ENCODE measurements at places on chromosomes 2 and 18.

- no peak for DNase-seq
These were observed 1332.4 kb upstream of the TMEFF2 start for GRCh38 chr2:193527146-193527545.

GRCh38 chr2:62240546-62240945 lies 44.6 kb downstream of the B3GNT2 start:
- DNase-seq = no peak

GRCh38 chr18:50131591-50131990 lies 63.4 kb downstream of the MYO5B start:
- DNase-seq = no peak

GRCh38 chr2:120236316-120236715 lies 13.1 kb upstream of the TMEM185B start:
- DNase-seq = no peak

DNA sequence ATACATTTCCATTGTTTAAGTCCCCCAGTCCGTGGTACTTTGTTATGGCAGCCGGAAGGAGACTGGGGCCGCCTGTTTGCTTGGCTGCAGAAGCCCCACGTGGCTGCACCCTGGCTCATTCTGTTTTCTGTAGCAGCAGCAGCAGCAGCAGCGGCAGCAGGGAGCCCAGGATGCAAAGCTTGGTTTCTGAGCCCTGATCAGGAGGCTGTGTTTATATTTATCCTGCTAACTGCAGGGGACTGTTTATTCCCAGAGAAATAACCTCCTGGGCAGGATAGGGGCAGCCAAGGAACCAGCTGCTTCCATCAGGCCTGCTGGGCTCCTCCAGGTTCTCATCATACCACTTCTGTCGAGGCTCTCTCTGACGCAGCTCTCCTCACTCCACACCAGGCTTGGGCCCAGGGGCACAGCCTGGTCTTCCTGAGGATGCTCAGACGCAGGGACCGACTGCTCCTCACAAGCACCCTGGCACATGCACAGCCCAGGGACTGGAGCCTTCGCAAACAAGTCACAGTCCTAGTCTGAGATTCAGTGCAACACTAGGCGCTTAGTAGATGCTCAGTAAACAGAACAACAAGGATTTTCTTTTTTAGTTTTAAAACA lies 139.0 kb downstream of the MSH2 start:
- DNase-seq = no peak

- DNase-seq = no peak
These were observed 6.1 kb downstream of the GPR17 start for GRCh38 chr2:127651971-127652550.

GRCh38 chr2:229371086-229371485 lies 100.0 kb upstream of the PID1 start:
- DNase-seq = no peak

DNA sequence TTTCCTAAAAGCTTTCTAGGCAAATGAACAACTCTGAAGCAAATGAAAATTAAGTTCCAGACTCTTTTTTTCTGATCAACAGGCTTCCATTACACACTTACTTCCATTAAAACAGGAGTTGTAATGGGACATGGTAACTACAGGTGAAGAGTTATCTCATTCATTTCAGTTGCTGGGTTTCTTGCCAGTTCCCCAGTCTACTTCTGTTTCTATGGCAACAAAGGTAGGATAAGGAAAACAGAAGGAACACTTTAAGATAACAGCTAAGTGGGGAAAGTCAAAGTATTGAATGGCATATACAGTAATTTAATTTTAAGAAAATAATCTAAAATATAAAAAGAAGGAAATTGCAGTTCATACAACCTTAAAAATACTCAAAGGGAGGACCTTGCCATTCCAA lies 25.1 kb downstream of the BAZ2B start:
- no peak for DNase-seq

GRCh38 chr2:184646177-184646576 lies 47.8 kb downstream of the ZNF804A start:
- DNase-seq = peak; percentile 8

Measured in fibroblast of skin of left quadriceps (primary cell).